Kidney tubule cell (primary cell): ENCODE measurements at places on chromosomes 11 and 22.

- no peak for DNase-seq
Measured at GRCh38 chr11:4887591-4887990, 5.9 kb downstream of the OR51T1 start.

- peak; percentile 22 for DNase-seq
Measured at GRCh38 chr11:124085583-124085982, 29.7 kb upstream of the VWA5A start.

DNA sequence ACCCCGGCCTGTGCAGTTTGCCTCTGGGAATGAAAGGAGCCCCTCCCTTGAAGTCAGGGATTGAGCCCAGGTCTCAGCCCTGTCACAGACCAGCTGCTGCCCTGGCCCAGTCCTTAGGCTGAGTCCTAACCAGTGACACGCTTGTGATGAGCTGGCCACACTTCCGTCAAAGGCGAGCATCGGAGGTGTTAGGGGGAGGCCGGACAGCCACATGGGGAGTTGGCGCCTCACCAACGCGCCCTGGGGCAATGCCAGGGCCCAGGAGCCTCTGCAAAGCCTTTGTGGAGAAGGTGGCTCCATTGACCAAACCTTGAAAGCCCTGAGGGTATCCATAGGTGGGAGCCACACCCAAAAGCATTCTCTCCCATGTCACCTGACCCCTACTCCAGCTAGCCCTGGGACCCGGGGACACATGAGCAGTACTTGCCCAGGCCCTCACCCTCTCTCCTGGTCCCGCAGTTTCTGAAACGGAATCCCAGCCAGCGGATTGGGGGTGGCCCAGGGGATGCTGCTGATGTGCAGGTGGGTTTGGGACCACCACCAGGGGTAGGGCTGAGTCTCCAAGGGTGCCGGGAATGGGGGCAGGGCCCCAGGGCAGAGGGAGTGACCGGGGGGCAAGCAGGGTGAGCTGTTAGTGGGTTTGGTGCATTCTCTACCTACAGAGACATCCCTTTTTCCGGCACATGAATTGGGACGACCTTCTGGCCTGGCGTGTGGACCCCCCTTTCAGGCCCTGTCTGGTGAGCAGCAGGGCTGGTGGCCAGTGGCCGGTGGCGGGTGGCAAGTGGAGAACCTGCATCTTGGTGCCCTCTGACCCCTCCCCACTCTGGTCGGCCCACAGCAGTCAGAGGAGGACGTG lies 3.7 kb downstream of the PTPRCAP start:
- DNase-seq = no peak

DNA sequence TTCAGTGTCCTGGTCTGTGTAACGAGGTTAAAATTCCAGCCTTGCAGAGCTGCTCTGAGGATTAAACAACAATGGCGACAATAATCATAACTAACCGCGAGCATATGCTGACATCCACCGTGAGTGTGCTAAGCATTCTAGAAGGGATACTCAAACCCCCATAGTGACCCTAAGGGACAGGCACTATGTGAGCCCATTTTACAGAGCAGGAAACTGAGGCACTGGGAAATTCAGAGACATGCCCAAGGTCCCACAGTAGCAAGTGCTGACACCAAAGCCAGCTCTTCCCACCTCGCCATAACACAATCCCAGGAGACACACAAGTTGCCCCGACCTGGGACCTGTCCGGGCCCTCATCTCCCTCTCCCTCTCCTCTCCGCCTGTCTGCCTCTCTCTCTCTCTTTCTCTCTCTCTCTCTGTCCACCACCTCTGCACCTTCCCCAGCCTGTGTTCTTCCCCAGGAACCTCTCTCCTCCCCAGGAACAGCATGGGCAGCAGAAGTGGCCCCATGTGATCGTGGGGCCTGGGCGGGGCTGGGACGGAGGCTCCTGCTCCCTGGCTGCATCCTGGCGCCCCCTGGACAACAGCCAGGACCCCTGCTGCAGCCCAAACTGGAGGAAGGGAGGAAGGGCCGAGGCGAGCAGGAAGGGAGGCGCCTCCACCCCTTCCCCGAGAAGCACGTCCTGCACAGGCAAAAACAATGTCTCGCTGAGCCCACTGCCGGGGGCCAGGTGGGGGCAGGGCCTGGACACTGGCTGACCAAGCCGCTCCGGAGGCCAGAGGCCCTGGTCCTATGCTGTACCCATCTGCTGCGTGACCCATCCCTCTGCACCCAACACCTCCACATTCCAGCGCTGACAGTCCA lies 14.8 kb upstream of the MFNG start:
- peak; percentile 49 for DNase-seq

GRCh38 chr11:133793271-133794035 lies 51.9 kb downstream of the SPATA19 start:
- no peak for DNase-seq

- DNase-seq = peak; percentile 68
Measured at GRCh38 chr11:80495116-80495515, 1054.3 kb upstream of the TENM4 start.

- no peak for DNase-seq
Measured at GRCh38 chr22:17665854-17666253, 27.3 kb downstream of the BCL2L13 start.

GRCh38 chr22:17952273-17952801 lies 72.0 kb downstream of the MICAL3 start:
- DNase-seq = peak; percentile 85

GRCh38 chr11:26278354-26278753 lies 53.6 kb upstream of the ANO3 start:
- DNase-seq = no peak

GRCh38 chr11:7485186-7486097 lies at the start of gene OLFML1:
TSS of gene OLFML1 (plus strand) at chr11:7485506. CDS start at chr11:7485876, 370 bp downstream.
- no peak for DNase-seq

- no peak for DNase-seq
Measured at GRCh38 chr11:24422376-24422775, 74.5 kb upstream of the LUZP2 start.

DNA sequence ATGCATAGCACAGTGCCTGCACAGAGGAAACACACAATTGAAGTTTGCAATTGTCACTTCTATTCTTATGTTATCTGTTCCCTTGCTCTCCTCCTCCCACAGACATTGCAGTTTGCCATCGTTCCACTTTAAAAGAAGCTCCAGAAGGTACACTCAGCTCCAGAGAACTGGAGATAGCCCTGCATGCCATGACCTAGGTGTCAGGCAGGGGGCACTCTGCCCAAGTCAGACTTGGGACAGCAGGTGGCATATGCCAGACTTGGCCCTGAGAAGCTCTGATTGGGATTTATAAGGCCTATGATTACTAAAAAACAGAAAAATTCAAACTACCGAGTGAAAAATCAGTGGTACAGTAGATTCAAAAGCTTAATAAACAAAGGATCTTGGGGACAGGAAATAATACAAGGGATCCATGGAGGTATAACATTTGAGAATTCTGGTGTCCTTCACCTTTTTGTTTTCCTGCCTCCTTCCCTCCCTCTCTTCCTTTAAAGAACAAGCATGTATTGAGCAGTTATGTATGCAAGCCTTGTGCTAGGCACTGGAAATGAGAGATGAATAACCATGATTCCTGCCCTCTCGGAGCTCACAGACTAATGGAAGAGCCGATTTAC lies 40.0 kb downstream of the TENM4 start:
- DNase-seq = peak; percentile 67

GRCh38 chr22:43811777-43812148 lies 342 bp downstream of the EFCAB6 start:
- peak; percentile 38 for DNase-seq

- DNase-seq = peak; percentile 37
Measured at GRCh38 chr22:35892192-35892591, 136.4 kb downstream of the RBFOX2 start.

DNA sequence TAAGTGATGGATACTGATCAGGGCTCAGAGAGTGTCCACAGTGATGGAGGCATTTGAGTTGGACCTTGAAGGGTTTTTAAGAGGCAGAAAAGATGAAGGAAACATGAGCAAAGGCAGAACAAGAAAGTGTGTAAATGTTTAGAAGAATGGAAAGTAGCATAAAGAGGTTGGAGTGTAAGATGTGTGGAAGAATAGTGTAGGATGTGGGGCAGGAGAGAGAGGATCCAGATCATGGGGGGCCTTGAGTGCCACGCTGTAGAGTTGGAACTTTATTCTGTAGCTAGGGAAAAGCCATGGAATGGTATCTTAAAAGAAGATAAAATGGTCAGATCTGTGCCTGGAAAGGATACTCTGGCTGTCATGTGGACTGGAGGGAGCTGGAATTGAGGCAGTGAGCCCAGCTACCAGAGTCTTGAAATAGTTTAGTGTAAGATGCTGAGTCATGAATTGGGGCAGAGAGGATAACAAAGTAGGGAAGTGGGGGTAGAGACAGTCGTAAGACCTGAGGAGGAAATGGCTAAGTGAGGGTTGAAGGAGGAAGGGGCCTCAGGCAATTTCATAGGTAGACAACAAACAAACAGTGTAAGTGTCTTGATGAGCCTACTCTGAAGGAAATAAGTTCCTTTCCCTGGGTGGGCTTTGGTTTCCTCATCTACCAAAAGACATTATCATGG lies 6.7 kb downstream of the KCNE3 start:
- DNase-seq = peak; percentile 48

DNA sequence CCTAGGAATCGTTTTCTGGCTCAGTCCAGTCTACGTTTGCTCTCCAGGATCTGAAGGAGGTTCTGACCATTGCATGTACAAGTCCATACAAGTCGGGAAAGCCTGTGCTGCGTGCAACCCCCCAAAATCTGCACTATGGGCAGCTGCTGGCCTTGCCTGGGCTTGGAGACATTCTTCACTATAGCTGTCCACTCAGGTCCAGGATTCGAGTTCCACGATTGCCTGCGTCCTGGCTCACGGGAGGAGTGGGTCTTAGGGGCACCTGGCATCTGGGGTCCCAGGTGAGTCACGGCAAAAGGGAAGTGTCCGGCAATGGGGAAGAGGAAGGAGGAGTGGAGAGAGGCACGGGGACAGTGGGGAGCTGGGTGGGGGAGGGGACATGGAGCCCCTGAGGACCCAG lies 563.0 kb downstream of the BRD1 start:
- no peak for DNase-seq

DNA sequence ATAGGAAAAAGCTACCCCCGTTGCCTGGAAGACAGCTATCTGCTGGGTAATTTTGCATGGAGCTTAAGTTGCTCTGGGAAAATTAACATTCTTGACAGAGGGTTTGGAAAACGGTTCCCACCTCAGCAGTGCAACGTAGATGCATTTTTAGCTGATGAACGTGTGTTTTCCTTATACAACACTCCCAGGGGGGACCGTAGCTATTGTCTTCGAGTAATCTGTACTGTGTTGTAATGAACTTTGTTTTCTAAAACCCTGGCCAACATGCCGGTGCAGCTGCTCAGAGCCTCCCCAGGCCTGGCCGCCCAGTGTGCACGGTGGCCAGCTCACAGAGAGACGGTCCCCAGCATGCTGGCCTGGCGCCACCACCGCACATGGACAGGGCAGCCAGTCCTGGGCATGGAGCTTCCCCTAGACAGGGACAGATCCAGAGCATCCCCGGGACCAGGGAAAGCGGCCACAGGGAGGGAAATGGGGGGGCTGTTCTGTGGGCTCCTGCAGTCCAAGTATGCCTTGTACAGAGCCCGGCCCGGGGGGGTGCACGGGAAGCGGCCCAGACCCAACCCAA lies 2.2 kb downstream of the TNNT3 start:
- DNase-seq = no peak

GRCh38 chr11:33195462-33196173 lies 34.3 kb upstream of the CSTF3 start:
- no peak for DNase-seq

GRCh38 chr11:67030976-67031375 lies 8.0 kb downstream of the SYT12 start:
- no peak for DNase-seq

GRCh38 chr11:96506953-96507354 lies 117.1 kb downstream of the JRKL start:
- DNase-seq = no peak

- DNase-seq = no peak
Measured at GRCh38 chr11:79076526-79077115, 364.2 kb downstream of the TENM4 start.
